T-helper 17 cell (primary cell): ENCODE measurements at places on chromosomes 5 and 9. TPM values are rescaled to one million over a fixed set of nuclear protein-coding genes. Genes with fewer than 3 reads are reported as not detected.

GRCh38 chr5:94276751-94277150 is 341.7 kb downstream of the KIAA0825 start:
- H3K36me3 ChIP-seq = peaks cover under 1% of the 10 kb centered on the region
- no peak overlapping the region for H3K4me3 ChIP-seq
- H3K27ac ChIP-seq = no peak overlapping the region
- no peak for DNase-seq
- H3K4me1 ChIP-seq = no peaks in the 10 kb centered on the region

Gene PARP8
- total RNA-seq = 183 TPM

- peaks cover 16% of the 10 kb centered on the region for H3K4me1 ChIP-seq
- no peak for DNase-seq
- H3K27ac ChIP-seq = no peak overlapping the region
- no peak overlapping the region for H3K4me3 ChIP-seq
These were observed 54.4 kb upstream of the EXOC3 start for GRCh38 chr5:388266-389196.

DNA sequence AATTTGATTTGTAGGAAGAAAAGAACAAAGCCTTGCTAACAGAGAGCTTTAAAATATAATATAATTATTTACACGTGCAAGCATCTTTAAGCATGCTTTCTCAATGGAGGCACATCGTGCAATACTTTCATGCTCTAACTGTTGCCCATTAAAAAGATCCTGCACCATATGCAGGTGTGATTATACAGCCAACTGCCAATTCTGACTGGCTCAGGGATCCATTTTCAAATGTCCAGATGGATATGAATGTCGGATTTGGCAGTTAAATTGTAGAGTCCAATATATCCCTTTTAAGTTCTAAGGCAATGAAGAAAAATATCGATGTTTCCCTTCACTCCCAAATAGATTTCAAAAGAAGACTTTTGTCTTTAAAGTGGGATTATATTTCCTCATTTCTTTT is 416.4 kb upstream of the CD180 start:
- H3K27ac ChIP-seq = no peak overlapping the region
- H3K4me1 ChIP-seq = peaks cover 2% of the 10 kb centered on the region
- H3K36me3 ChIP-seq = no peaks in the 10 kb centered on the region
- no peak for DNase-seq

Gene SLC36A3
- not detected for total RNA-seq

Gene SPINK7
- not detected for total RNA-seq

Gene QRFP
- total RNA-seq = not detected

GRCh38 chr9:18327121-18327520 is 146.8 kb upstream of the ADAMTSL1 start:
- DNase-seq = no peak
- no peak overlapping the region for H3K27ac ChIP-seq
- H3K4me3 ChIP-seq = no peak overlapping the region
- H3K4me1 ChIP-seq = no peaks in the 10 kb centered on the region

DNA sequence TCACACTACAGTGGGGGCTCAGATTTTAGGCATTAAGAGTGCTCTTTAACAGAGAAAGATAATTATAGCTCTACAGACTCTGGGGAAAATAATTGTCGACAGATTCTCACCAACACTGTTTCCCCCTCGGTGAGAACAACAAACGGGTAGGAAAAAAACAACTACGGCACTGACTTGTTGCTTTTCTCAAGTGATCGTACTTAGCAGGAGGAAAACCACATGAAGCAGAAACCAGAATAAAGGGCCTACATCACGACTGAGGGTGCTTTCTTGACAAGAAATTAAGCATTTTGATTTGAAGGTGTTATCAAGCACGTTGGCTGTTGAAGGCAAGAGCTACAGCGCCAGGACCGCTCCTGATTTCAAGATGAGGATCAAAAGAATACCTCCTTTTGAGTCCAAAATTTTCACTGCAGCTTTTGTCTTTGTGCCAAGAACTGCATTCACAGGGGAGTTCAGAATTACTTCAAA is 27.2 kb upstream of the CER1 start:
- peak overlapping the region; percentile 10 for H3K4me3 ChIP-seq
- H3K27ac ChIP-seq = no peak overlapping the region
- no peak for DNase-seq
- H3K27me3 ChIP-seq = peaks cover 57% of the 10 kb centered on the region
- no peaks in the 10 kb centered on the region for H3K36me3 ChIP-seq

DNA sequence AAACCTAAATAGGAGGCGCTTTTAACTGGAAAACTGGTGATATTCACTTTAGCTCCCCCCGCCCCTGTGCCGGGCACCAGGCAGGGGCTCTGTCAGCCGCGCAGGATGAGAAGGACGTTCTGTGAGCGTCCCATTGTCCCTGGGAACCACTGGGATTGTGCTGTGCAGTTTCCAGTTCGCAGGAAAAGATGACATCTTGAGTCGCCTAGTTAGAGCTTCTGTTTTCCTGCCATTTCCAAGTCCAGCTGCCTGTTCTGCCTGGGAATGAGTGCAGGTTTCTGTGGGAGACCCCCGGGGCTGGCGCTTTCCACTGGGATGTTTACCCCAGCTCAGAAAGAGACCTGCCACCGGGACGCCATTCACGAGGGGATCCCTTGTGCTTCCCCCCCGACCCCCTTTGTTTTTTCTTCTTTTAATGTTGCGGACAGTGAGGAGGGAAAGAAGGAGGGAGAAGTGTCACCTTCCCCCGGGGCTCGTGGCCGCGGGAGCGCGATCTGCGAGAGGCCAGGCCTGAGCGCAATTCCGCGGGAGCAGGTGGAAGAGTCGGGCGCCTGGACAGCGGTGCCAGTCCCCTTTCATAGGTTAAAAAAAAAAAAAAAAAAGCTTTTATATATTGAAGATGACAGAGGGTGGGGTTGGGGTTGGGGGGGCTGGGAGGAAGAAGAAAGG is 121.5 kb downstream of the RMI1 start:
- peaks cover 6% of the 10 kb centered on the region for H3K4me1 ChIP-seq
- no peaks in the 10 kb centered on the region for H3K36me3 ChIP-seq
- H3K27ac ChIP-seq = no peak overlapping the region
- no peak overlapping the region for H3K4me3 ChIP-seq

Gene PCDHGA8
- not detected for total RNA-seq

Gene TLX3
- not detected for total RNA-seq

DNA sequence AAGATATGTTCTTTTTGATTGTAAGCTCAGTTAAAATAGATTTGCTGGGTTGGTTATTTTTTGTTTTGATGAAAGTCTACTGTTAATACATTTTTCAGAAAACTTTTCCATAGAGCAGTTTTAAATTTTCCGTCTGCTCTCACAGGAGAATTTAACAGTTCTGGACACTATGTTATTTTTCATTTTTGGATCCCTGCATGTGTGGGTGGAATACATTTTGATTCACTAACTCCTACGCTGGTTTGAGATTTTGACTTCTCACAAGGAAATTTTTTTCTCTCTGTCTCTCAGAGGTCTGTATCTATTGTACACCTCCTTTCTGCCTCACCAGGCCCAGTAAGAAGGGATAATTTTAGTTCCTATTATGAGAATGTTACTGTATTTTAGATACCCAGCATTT is 502.4 kb downstream of the CDH10 start:
- no peak overlapping the region for H3K4me3 ChIP-seq
- no peak for DNase-seq
- H3K27ac ChIP-seq = no peak overlapping the region
- H3K36me3 ChIP-seq = no peaks in the 10 kb centered on the region

GRCh38 chr5:159971038-159971437 is 37.9 kb upstream of the TTC1 start:
- H3K4me3 ChIP-seq = peak overlapping the region; percentile 70
- no peak overlapping the region for H3K27ac ChIP-seq
- DNase-seq = no peak
- peaks cover 9% of the 10 kb centered on the region for H3K4me1 ChIP-seq

GRCh38 chr9:21326526-21327139 is 8.6 kb downstream of the KLHL9 start:
- H3K27me3 ChIP-seq = no peaks in the 10 kb centered on the region
- peak overlapping the region; percentile 21 for H3K4me3 ChIP-seq
- no peak for DNase-seq
- H3K36me3 ChIP-seq = peaks cover 9% of the 10 kb centered on the region
- H3K4me1 ChIP-seq = peaks cover 39% of the 10 kb centered on the region

DNA sequence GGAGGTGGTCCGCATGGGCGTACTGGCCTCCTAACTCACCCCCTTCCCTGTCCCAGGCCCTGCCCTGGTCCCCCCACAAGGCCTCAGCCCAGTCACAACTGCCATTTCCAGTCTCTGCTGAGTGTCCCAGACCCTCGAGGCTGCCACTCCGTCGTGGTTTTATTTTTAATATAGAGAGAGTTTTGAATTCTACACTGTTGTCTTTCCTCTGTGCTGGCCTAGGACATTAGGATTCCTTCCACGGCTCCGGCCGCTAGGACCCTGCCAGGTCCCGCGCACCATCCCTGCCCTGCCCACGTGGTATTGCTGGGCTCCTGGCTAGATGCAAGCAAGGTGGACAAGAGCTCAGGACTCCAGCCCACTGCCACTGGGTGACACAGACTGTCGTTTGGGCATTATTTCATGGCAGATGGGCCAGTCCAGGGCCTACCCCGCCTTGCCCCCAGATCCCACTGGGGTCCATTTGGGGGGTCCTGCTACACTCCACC is 53.3 kb downstream of the SAR1B start:
- no peaks in the 10 kb centered on the region for H3K27me3 ChIP-seq
- H3K36me3 ChIP-seq = peaks cover 2% of the 10 kb centered on the region
- H3K4me1 ChIP-seq = peaks cover 23% of the 10 kb centered on the region
- H3K4me3 ChIP-seq = no peak overlapping the region
- no peak for DNase-seq
- no peak overlapping the region for H3K27ac ChIP-seq
